ENCODE measurements at places on chromosomes 16 and 17.

DNA sequence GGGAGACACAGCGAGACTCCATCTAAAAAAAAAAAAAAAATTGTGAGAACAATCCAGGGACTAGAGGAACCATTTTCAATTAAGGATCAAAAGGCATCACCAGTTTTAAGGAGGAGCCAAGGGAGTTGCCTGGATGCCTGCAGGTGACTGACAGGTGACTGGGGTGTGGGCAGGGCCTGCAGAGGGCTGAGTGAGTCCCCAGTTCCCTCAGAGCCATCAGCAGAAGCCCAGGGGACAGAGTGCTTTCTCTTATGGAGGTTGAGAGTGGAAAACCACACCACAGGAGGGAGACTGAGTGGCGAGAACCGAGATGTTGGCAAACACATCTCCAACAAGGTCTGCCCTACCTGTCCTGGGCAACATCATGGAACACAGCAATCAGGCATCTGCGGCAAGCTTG, 27.1 kb upstream of the CREBBP start:
- no peak for DNase-seq

DNA sequence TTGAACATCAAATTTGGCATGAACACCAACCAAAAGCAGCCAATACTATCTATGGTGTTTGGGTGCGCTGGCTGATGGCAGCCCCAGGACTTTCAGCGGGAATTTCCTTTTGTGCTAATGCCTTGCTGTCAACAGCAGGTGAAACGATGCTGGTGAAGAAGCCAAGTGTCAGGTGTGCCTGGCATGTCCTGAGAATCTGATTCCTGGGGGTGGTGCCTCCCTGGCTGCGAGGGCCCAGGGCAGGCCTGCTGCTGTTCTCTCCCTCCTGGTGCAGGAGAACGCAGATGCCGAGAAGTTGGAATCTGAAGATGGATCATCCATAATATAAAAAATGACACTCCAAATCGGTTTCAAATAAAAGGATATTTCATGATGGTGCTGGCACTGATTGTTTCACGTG, 62.0 kb upstream of the DNAJA2 start:
- no peak for DNase-seq

DNA sequence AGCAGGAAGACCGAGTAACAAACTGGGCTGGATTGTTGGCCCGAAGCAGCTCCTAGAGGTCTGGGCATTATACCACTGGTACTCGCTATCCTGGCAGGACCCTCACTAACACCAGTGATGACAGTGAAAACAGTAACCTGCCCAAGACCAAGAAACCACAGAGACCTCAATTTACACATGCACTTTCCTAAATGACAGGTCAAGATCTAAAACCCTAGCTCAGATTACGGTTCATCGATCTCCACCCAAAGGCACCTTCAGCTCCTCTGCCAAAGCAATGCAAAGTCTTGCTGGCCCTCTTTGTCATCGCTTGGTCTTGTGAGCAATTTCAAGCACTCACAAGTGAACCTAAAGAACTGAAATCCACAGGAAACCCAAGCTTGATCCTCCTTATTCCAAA, 1.5 kb downstream of the PIP4K2B start:
- DNase-seq, result no peak

- DNase-seq, result no peak
These were observed 1.9 kb downstream of the GPR142 start for GRCh38 chr17:74369221-74369620.

GRCh38 chr16:65845466-65846209, 520.9 kb upstream of the CDH5 start:
- no peak for DNase-seq

DNA sequence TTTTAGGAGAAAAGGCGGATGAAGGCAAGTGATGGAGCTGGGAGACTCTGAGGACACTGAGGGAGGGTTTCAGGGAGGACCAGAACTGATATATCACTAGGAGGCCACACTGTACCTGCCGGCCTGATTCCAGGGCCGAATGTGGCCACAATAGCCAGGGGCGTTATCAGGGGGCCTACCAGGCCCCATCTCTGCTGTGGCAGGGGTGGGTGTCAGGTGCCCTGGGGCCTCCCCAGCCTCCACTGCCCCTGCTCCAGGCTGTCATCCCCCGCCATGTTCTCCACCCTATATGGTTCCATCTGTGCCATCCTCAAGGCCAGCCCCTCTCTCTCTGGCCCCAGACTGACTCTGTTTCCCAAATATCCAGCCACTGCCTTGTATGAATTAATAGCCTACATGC, 246.5 kb downstream of the GSG1L start:
- no peak for DNase-seq

DNA sequence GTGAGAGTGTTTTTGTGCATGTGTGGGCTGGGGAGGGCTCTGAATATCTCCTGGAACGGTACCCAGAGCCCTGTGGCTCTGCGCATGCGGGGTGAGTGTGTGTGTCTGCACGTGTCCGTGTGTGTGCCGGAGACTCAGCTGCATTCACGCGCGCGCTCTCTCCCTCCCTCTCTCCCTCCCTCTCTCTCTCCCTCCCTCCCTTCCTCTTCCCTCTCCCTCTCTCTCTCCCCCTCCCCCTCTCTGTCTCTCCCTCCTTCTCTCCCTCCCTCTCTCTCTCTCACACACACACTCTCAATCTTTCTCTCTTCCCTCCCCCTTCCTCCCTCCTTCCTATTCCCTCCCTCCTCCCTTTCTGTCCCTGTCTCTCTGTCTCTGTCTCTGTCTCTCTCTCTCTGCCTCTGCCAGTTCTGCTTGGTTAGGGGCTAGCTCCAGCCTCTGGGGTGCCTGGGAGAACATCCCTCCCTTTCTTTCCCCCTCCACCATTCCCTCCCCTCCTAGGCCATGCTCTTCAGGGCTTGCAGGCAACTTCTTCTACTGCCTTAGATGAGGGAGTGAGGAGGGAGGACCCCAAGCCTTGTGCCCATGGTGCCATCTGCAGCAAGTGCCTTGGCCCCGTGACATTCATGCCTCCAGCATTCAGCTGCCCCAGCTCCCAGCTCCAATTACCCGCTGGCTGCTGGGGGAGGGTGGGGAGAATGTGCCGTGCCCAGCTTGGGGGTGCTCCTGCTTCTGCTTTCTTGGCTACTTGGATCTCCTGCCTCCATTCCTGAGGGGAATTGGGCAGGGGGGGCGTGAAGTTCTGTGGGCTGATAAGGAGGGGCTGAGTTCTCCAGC, 6.4 kb downstream of the THRA start:
- peak; percentile 67 for DNase-seq

- no peak for DNase-seq
These were observed 1.1 kb downstream of the RPRML start for GRCh38 chr17:46977750-46978488.

GRCh38 chr16:1048442-1049112, 24.0 kb upstream of the SSTR5 start:
- DNase-seq, result no peak

DNA sequence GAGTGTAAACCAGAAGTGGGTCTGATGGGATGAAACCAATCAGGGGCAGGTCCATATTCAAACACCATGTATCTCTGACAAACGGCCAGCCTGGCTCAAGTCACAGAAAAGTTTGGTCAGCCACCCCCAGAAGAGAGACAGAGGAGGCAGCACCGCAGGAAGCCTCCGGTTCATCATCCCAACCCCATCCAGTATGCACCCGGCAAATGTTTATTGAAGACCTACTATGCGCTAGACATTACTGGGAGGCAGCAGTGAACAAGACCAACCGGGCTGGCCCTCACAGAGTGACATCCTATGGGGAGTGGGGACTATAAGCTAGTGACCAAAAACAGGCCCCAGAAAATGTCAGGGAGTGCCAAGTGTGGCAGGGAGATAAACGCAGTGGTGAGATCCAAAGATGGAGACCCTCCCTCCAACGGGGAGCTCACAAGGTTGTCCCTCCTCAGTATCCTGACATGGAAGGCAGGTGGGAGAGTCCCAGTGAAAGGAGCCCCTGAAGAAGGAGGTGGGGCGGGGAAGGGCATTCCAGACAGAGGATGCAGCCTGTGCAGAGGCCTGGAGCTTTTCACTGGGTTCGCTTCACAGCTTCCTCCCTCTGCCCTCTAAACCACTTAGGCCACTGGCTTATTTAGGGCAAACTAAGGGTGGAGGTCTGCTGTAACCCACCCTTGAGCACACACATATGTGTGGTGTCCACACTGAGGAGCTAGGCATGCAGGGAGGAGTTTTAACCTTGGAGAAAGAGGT, 2.0 kb downstream of the GSG1L start:
- DNase-seq, result no peak

DNA sequence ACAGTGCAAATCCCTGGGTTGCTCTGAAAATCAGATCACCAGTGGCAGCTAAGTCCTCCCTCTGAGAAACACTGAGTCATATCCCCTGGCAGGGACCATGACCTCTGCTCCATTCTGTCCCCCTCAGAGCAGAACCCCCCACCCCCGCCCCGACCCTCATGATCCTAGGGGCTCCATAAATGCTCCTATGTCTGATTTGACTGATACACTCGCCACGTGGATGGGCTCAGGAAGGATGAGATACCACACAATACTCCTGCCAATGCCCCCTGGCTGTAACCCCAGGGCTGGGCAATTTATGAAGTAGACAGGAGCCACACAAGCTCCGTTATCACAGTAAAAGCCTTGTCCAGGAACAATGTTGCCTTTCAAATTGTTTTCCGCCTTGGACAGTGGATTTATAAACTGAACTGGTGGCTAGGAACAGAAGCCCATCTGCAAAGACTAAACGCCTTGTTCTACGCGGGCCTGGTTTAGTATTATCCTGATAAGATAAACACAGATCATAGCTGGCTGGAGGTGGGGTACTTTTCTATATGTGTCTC, 394.8 kb downstream of the SLC39A11 start:
- DNase-seq, result no peak

DNA sequence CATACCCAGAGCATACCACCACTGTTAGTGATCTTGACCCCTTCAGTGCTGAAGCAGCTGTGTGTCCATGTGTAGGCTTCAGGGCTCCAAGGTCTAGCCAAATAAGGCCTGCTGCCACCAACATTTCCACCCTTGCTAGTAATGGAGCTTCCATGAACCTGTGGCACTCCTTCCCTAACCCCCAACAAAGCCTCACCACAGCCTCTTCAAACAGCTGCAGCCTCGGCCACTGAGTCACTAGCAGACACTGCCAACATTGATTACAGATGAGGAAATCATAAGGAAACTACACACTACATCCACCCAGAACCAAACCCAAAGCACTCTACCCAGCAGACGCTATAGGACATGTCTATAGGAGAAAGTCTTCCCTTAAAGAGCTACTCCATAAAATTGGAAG, 610.7 kb downstream of the KCNJ2 start:
- DNase-seq, result no peak

- no peak for DNase-seq
These were observed 229.9 kb upstream of the CIBAR2 start for GRCh38 chr16:85341972-85342695.
